ENCODE measurements at places on chromosomes 6 and 20. TPM values are rescaled to one million over a fixed set of nuclear protein-coding genes. Genes with fewer than 3 reads are reported as not detected.

GRCh38 chr20:11166712-11167111, 492.9 kb upstream of the JAG1 start:
- no peak for DNase-seq

- DNase-seq, result no peak
Observed at GRCh38 chr6:107698146-107698545, 126.0 kb downstream of the SCML4 start.

- DNase-seq, result peak; percentile 38
Observed at GRCh38 chr6:5085648-5086293, 630 bp downstream of the PPP1R3G start.

GRCh38 chr6:70376628-70377027, 36.7 kb upstream of the FAM135A start:
- no peak for DNase-seq

DNA sequence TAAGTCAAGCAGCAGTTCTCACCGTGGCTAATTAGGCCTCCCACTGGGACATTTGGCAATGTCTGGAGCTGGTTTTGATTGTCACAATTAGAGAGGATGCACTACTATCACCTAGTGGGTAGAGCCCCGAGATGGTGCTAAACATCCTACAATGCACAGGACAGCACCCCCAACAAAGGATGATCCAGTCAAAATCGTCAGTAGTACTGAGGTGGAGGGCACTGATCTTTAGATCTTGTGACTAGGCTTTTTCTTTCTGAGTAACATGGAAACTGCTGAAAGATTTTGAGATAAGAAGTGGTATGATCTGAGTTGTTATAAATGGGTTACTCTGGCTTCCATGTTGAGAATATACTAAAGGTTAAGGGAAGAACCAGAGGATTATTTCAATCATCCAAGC, 12.0 kb downstream of the UBD start:
- DNase-seq, result no peak

- DNase-seq, result no peak
Observed at GRCh38 chr6:38012573-38012972, 193.0 kb downstream of the ZFAND3 start.

- no peak for DNase-seq
Observed at GRCh38 chr20:47187450-47188195, 168.9 kb downstream of the ZMYND8 start.

DNA sequence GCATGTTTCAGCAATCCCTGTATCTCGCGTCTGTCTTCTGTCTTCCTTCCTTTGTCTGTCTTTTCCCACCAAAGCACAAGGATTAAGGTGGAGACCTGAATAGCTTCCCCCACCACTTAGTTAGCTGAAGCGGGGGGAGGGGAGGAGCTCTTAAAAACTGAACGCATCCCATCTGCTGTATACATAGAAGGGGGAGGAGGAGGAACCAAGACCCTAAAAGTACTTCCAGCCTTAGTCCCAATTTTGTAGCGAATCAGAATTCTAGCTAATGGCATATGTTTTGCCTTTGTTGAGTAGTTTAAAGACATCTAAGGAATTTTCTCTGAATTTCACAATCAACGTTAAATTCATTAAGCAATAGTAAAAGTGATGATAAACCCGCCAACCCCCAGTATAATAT, 47.9 kb downstream of the GNAS start:
- no peak for DNase-seq

DNA sequence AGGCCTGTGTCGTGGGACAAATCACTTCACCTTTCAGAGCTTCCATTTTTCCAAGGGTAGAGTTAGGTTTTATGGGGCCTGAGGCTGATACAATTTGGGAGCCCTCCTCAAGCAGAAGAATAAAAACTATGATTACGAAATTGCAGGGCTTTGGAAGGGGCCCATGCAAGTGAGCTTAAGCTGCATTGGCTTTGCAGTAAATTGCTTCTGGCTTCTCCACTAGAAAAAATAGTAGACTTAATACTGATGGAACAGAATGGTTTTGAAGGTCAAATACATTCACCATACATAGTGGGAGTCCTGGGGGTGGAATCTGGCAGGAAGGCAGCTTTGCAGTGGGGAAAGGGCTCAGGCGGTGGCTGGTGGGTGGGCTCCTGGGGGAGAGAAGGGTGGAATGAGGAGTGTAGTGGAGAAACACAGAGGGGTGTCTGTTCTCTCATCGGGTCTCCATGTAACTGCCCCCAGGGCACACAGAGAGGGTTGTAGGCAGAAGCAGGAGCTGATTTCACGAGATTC, 55.9 kb upstream of the RNF24 start:
- no peak for DNase-seq

GRCh38 chr6:138944412-138944811, 43.6 kb downstream of the REPS1 start:
- DNase-seq, result no peak

Gene REV3L
- total RNA-seq, result 29.1 TPM

Gene DUSP15
- not detected for total RNA-seq

Gene SLC24A3
- total RNA-seq, result 8.7 TPM
